ENCODE measurements at places on chromosomes 11 and 22. TPM values are rescaled to one million over a fixed set of nuclear protein-coding genes. Genes with fewer than 3 reads are reported as not detected.

DNA sequence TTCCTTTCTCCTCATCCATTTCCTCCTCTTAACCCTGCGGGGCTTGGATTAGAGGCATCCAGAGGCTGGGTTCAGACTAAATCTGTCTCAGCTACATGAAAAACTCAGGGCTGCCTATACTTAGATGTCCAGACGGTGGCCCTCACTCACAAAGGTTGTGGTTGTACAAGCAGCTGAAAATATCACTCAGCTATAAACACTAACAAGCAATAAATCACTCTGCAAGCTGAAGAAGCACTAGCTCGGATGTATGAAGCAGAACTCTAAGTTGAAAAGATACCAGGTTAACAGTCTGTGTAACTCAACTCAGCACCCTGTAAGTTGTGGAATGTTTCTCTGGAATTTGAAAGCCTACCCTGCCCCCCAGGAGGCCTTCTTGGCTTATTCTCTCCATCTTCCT lies 82.9 kb downstream of the EXT2 start:
- DNase-seq = no peak

- DNase-seq = no peak
Observed at GRCh38 chr11:134471087-134471715, 59.2 kb upstream of the B3GAT1 start.

GRCh38 chr11:115924744-115925567 lies 420.7 kb upstream of the CADM1 start:
- DNase-seq = no peak

DNA sequence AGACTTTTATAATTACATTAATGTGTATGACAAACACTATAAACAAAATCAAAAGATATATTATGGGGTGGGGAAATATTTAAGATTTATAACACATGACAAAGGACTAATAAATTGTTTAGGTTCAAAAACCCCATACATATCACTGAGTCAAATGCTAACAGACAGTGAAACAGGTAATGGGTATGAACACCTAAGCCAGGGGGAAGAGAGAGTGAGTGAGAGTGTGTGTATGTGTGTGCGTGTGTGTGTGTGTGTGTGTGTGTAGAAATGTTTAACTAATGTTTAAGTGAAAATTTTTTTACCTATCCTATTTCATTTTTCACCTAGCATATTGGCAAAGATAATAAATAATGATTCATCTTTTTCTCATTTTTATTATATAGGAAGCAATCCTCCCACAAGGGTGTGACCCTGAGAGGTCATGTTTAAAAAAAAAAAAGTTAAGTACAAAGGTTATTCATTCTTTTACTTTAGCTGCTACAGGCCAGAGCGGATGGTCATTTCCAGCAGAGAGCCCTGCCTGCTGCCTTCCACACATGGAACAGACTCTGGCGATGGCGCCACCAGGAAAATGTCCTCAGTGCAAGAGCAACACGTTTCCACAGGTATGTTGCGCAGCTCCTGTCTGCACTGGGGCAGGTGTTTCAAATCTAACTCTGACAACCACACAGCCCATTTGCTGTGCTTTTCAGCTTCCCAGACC lies 72.9 kb downstream of the PISD start:
- DNase-seq = no peak

GRCh38 chr22:44620129-44620840 lies 81.7 kb upstream of the PRR5 start:
- DNase-seq = peak; percentile 91

The DGCR2 gene
- 30.2 TPM for total RNA-seq

DNA sequence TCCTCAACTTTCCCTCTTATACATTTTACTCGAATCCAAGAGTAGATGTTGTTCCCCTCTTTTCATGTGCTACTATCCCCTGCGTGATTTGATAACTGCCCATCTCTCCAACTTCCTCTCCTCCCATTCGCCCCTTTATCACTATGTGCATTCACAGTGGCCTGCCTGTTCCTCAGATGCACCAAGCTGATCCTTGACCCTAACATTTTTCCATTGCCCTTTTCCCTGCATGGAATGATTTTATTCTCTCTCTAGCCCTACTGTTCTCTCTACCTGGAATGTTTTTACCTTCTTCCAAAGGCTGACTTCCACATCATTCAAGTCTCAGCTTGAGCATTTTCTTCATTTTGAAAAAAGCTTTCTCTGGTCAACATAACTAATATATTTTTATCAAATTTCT lies 15.8 kb upstream of the BBOX1 start:
- DNase-seq = no peak

DNA sequence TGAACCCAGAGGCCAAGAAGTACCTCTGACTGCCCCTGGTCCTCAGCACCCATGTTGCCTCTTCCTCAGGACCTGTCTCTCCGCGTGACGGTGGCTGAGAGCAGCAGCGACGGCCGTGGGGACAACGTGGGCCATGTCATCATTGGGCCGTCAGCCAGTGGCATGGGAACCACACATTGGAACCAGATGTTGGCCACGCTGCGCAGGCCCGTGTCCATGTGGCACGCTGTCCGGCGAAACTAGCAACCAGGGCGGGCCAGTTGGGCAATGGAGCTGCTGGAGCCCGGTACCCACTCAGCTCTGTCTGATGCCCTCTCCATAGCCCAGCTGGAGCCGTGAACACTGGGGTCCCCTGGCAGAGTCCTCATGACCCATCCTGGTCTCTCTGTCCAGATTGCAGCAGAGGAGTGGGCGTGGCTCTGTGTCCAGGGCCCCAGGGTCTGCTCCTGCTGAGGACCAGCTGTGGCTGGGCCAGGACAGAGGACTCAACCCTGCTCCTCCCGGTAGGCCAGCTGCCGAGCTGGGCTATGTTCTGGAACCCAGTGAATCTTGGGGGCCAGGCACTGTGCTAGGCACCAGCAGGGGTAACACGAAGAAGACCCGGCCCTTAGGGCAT lies 8.0 kb upstream of the RHOD start:
- DNase-seq = no peak

DNA sequence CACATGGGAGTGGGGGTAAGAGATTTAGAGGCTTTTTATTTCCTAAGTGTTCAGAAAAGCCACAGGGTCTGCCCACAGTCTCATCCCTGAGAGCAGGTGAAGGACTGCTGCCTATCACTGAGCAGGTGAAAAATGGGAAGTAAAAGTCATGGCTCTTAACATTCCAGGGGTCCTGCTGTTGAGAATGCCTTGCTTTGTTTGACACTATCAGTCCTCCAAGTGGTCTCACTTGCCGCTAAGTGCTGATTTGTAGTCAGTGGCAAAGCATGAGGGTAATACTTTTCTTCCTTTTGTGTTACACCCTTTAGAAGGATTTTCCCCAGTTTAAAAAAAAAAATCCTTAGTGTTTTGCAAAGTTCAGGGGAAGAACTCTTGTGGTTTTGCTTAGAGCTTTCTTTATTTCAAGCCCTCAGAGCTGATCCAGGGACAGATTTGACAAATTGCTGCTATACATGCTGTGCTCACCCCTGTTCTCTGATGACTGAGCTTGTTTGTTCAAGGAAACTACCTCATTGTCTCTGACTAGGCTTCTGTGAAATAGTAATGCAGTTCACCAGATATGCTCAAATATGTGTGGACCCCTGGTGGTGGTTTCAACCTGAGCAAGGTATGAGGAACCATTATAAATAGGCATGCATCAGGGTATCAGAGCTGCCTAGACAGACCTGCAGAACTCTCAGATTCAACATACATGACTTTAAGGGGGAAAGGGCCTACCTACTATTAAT lies 141.0 kb downstream of the ARHGAP42 start:
- peak; percentile 52 for DNase-seq

DNA sequence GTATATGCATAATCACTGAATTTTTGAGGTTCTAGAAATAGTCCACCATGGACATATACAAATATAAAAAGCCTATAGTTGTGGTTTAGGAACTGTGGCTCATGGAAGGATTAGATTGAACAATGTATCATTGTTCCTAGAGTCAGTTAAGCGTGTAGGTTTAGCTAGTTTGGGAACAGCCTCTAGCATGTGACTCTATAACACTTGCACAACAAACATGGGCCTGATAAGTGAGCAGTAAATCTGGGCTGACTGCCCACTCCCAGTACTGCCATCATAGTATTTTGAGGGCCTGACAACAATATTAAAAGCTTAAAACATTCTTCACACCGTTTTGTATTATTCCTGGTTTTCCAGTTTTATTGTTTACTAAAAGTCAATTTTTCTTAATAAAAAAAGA lies 47.0 kb downstream of the YAP1 start:
- peak; percentile 17 for DNase-seq

The L3MBTL2 gene
- total RNA-seq = 19.6 TPM

The SCGB1C1 gene
- not detected for total RNA-seq

- no peak for DNase-seq
Observed at GRCh38 chr11:94838027-94838731, 70.0 kb downstream of the AMOTL1 start.

- DNase-seq = peak; percentile 75
Observed at GRCh38 chr11:45655347-45655756, 10.1 kb downstream of the CHST1 start.

GRCh38 chr11:43758927-43759326 lies 78.4 kb downstream of the HSD17B12 start:
- no peak for DNase-seq

The OR10AG1 gene
- total RNA-seq = not detected

The UQCR10 gene
- 69.7 TPM for total RNA-seq

- no peak for DNase-seq
Observed at GRCh38 chr22:47126344-47126811, 363.9 kb downstream of the TBC1D22A start.

The SMTNL1 gene
- total RNA-seq = not detected

DNA sequence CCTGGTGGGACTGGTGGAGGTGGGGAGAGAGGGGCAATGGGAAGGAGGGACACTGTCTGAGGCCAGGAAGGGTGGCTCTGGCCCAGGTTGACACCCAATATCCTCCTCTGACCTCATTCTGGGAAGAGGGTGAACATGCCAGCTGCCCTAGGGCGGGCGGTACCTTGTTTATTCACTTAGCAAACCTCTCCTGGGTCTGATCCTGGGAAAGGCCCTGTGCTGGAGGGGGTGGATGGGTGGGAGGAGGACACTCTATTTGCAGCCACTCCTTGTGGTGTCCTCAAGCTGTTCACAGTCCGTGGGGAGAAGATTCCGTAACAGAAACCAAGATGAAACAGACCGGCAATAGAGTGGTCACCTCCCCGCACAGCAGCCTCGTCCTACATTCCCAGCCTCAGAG lies 49.7 kb upstream of the EIF3D start:
- no peak for DNase-seq

DNA sequence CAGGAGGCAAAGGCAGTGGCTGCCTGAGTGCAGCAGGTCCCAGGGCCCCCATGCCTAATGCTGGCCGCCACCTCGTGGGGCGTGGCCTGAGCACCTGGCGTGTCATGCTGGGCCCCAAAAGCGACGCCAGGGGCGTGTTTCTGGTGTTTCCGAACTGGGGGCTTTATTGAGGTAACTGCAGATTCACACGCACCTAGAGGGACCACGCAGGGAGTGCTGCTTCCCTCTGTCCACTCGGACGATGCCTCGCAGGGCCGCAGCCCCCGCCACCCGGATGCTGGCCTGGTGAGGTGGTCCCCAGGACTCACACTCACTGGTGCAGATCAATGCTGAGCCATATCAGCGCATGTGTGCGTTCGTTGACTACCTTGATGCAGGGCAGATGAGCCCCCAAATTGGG lies 736.2 kb downstream of the BRD1 start:
- DNase-seq = no peak

DNA sequence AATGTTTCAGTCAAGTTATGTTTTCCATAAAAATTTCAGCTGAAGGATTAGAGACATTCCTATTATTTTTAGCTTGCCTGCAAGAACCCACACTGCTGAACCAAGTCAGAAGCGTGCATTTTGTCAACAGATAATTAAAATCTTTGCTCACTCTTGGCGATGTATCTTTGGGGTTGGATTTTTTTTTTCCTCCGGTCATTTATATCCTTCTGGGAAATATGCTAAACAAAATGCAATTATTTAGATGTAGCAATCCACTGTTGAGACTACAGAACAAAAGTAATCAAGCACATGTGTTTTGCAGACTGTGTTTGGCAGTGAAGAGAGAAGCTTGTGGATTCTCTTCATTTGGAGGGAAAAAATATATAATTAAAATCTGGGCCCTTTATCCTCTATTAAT lies 15.3 kb upstream of the NELL1 start:
- no peak for DNase-seq

DNA sequence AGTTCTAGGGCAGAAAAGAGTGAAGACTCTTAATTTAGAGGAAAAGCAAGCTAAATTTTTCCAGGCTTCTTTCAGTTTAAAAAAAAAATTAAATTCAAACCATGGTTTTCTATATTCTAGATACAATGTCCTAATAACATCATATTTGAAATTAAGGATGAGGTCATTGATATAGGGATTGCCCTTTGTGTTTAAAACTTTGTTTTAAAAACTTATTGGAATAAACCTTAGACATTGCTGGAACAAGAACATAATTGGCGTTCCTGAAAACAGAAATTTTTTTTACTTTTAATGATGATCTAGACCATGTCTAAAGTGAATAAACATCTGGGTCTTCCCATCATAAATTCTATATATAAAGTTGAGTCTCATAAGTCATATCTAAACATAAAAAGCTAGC lies 859.4 kb upstream of the CHORDC1 start:
- no peak for DNase-seq

DNA sequence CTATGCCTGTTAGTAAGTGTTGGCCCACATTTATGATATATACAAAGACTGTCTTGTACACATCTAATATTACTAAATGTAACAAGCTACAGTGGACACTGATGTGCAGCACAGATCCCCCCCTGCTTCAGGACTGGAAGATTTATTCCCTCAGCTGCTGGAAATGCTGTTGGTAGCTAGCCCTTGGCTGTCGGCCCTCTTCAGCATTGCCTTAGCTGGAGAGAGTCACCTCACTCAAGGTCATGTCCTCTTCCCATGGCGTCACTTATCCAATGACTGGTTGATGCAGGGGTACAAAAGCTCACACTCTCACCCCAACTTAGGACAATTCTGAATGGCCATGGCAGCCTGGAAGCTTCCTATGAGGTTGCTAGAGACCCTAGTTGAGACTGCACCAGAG lies 312.7 kb downstream of the SOX6 start:
- DNase-seq = no peak

DNA sequence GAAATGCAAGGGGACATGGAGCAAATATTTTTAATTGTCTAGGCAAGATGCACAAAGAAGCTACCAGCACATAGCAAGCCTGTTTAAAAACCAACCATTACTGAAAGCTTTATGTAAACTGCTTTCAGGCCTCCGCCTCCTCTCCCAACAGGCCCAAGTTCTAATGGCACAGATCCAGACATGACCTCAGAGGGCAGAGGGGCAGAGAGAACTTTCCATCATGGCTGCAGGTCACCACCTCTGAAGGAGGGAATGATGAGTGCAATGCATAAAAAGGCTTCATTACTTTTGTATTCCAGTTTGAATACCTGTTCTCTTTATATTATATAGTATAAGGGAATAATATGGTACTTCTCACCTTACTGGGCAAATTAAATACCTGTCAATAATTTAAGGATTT lies 15.2 kb downstream of the DDX17 start:
- peak; percentile 47 for DNase-seq

GRCh38 chr11:102794382-102794781 lies 3.6 kb downstream of the MMP1 start:
- DNase-seq = peak; percentile 69

- DNase-seq = peak; percentile 12
Observed at GRCh38 chr11:27350511-27350910, 12.5 kb downstream of the CCDC34 start.

GRCh38 chr22:43928468-43928867 lies 4.9 kb downstream of the PNPLA3 start:
- no peak for DNase-seq

Measured in dermis microvascular lymphatic vessel endothelial cell (primary cell).